ENCODE measurements at places on chromosomes 6 and 20.

DNA sequence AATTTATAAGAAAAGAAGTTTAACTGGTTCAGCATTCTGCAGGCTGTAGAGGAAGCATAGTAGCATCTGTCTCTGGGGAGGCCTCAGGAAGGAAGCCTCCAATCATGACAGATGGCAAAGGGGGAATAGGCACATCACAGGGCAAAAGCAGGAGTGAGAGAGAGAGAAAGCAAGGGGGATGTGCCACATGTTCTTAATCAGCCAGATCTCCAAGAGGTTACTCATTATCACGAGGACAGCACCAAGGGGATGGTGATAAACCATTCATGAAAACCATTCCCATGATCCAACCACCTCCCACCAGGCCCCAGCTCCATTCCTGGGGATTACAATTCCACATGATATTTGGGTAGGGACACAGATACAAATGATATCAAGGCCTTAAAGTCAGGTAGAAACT lies 217.5 kb upstream of the TCF21 start:
- no peak for DNase-seq

- DNase-seq = no peak
Measured at GRCh38 chr20:31823360-31824124, 4.4 kb downstream of the MYLK2 start.

DNA sequence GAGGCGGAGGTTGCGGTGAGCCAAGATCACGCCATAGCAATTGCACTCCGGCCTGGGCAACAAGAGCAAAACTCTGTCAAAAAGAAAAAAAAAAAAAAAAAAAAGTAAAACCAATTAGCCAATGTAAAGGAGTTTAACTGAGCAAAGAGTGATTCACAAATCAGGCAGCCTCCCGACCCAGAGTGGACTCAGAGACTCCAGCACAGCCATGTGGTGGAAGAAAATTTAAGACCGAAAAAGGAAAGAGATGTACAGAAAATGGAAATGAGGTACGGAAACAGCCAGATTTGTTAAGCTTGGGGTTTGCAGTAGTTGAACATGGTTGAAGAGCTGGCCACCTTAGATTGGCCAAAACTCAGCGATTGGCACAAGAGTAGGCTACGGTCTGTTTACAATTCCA lies 51.4 kb downstream of the ERMARD start:
- DNase-seq = no peak

DNA sequence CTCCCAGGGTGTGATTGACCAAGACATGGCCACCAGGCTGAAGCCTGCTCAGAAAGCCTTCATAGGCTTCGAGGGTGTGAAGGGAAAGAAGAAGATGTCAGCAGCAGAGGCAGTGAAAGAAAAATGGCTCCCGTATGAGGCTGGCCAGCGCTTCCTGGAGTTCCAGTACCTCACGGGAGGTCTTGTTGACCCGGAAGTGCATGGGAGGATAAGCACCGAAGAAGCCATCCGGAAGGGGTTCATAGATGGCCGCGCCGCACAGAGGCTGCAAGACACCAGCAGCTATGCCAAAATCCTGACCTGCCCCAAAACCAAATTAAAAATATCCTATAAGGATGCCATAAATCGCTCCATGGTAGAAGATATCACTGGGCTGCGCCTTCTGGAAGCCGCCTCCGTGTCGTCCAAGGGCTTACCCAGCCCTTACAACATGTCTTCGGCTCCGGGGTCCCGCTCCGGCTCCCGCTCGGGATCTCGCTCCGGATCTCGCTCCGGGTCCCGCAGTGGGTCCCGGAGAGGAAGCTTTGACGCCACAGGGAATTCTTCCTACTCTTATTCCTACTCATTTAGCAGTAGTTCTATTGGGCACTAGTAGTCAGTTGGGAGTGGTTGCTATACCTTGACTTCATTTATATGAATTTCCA lies 4.6 kb upstream of the SNRNP48 start:
- no peak for DNase-seq

DNA sequence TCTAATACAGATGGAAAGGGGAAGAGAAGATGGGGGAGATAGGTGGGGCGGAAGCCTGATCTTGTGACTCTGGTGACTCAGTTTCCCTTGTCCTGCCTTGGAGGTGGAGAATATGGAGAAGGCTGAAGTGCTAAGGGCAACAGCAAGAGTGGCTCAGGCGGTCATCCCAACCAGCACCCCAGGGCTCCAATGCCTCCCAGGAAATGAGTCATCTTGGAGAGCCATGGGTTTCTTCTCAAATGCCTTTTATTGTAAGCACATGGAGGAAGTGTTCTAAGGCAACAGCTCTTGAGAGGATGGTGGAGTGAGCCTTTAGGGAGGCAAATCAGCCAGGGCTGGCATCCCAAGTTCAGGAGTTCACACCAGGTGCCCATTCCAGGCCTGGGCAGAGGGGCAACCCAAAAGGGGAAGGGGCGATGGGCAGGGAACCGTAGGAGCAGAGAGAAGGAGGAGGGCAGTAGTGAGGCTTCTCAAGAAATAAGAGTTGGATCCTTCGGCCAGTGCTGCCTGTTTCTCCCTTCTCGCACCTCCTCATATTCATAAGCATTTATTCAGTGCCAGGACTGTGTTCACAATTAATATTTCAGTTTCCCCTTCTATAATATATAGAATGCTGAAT lies 13.2 kb upstream of the AHCY start:
- peak; percentile 57 for DNase-seq

GRCh38 chr20:6704132-6704861 lies 63.2 kb upstream of the BMP2 start:
- peak; percentile 71 for DNase-seq

DNA sequence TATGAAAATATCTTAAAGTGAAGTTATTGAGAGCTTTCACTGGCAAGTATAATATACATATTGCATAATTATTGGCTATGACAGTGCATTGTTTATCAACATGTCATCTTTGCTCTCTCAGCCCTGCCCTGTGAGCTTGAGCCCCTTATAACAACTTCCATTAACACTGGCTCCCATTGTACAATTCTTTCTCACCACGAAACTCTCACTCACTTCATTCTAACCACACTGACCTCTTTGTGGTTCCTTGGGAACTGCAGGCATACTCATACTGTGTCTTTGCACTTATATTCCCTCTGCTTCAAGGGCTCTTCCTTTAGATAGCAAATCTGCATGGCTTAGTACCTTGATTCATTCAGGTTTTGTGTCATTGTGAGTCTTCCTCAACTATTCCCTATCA lies 411.8 kb downstream of the CDKAL1 start:
- peak; percentile 17 for DNase-seq

GRCh38 chr6:64160486-64160885 lies 524.9 kb downstream of the PHF3 start:
- DNase-seq = no peak

DNA sequence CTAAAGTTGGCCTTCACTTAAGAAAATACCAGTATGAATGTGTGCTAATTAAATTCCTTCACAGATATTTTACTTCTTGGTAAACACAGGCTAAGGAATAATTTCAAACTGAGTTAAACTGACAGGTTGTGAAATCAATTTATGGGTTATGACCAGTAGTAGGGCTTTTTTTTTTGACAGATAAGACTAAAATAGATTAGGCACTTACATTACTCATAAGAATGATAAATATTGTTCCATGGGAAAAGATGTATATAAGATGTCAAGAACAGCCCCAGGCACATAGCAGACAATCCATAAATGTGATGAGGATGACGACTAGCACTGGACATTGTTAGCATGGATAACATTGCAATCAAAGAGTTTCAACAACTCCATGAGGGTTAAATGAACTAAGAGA lies 22.9 kb downstream of the NT5E start:
- DNase-seq = peak; percentile 50

- DNase-seq = peak; percentile 14
Measured at GRCh38 chr20:8156235-8157079, 24.4 kb downstream of the PLCB1 start.

- peak; percentile 10 for DNase-seq
Measured at GRCh38 chr6:138455746-138456400, 43.4 kb downstream of the NHSL1 start.

DNA sequence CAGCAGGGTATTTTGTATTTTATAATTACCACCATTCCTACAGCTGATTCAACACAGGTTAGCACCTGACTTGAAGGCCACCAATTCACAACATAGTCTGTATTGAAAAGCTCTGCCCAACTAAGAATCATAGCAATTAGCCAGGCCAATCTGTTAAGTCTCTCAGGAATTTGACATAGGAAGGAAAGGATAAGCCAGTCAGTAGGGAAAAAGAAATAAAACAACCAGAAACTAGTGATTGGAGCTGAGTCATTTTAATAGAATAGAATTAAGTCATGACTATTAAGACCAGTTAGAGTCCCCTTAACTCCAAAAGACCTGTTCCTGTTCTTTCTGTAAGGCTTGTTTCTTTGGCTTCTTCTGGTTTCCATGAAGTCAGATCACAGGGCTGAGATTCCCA lies 8.1 kb downstream of the RANBP9 start:
- no peak for DNase-seq

- DNase-seq = no peak
Measured at GRCh38 chr20:4007383-4008025, 7.9 kb downstream of the RNF24 start.

- DNase-seq = peak; percentile 60
Measured at GRCh38 chr6:169725125-169726048, 1.1 kb upstream of the PHF10 start.

GRCh38 chr6:90820436-90820835 lies 233.6 kb upstream of the MAP3K7 start:
- DNase-seq = no peak

DNA sequence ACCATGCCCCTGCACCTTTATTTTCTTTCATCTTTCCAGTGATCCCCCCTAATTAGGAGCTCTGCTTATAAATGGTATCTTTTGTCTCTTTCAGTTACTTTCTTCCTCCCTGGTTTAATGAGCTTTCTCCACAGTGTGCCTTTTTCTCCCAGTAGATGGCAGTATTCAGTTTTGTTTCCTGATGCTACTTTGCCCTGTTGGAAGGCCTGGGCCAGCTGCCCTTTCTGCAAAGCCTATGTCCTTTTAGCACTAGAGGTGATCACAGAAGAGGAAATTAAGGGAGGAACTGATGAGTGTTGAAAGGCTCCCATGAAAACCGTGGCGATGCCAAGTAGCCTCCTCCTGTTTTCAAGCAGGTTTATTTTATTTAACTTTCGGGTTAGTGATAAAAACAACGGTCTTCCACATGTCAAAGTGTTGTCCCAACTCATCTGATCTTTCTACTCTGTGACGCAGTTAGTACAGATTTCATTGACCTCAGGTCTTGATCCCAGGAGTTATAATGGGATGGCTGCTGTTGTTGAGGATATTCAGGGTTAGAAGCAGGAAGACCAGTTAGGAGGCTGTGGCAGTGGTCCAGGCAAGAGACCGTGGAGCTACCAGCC lies 184.2 kb upstream of the BMP2 start:
- peak; percentile 49 for DNase-seq

- DNase-seq = no peak
Measured at GRCh38 chr20:64065062-64065973, 2.3 kb downstream of the TCEA2 start.
